Transverse colon (tissue), 4 donors: ENCODE measurements at places on chromosomes 4 and X. TPM values are rescaled to one million over a fixed set of nuclear protein-coding genes. Genes with fewer than 3 reads are reported as not detected.

DNA sequence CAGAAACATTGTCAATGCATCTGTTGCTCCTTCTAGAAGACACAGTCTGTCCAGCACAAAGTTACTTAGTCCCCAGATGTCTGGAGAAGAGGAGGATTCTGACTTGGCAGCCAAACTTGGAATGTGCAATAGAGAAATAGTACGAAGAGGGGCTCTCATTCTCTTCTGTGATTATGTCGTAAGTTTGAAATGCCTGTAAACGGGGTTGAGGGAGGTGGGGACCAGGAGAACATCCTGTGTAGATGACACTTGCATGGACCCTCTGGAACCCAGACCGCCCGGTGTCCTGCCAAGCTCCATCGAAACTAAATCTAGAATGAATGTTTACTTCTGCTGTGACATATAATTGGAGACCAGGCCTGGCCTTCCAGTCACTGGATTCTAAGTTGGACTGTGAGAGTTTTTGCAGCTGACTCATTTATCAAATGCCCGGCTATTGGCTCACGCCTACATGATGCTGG, 45.0 kb upstream of the MSANTD1 start:
- H3K27ac ChIP-seq, result peak overlapping the region; percentile 69
- DNase-seq, result peak; percentile 41
- no peaks in the 10 kb centered on the region for H3K27me3 ChIP-seq
- H3K4me3 ChIP-seq, result no peak overlapping the region
- H3K36me3 ChIP-seq, result peaks cover 22% of the 10 kb centered on the region

- no peak overlapping the region for H3K27ac ChIP-seq
- no peak for DNase-seq
- H3K4me1 ChIP-seq, result no peaks in the 10 kb centered on the region
- H3K27me3 ChIP-seq, result no peaks in the 10 kb centered on the region
These were observed 28.2 kb upstream of the TLR2 start for GRCh38 chr4:153655928-153656327.

DNA sequence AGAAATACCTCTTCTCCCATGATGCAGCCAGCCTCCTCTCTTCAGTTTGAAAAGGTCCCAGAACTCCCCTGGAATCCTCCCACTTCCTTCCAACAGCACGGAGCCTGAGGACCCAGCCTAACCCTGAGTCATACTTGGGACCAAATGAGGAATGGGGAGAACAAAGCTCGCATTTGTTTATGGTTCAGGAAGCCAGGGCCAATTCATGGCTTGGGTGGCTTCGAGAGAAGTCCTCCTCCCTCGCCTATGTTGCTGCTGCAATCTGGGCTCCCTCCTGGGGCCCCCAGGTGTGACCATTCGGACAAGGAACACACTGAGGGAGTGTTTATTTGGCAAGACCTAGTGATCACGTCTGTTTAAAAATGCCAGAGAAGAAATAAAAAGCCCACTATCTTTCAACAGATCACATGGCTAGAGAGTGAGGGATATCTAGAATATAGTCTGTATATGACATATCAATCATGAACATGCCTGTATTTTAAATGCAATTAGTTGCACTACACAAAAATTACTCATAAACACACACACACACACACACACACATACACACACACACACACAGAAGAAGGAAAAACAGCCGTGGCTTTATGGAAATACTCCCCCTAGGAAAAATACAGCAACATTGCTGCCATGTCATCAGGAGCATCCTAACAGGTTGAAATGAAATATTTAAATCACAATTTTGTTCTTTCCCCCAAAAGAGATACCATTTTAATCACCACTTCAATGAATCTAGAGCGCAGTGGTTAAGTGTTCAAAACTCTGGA, 155.7 kb upstream of the MAP3K15 start:
- peak overlapping the region; percentile 74 for H3K27ac ChIP-seq
- H3K27me3 ChIP-seq, result no peaks in the 10 kb centered on the region
- DNase-seq, result peak; percentile 69
- H3K36me3 ChIP-seq, result no peaks in the 10 kb centered on the region

GRCh38 chr4:100317032-100317864, 127.0 kb upstream of the DDIT4L start:
- no peak for DNase-seq
- H3K36me3 ChIP-seq, result no peaks in the 10 kb centered on the region
- no peak overlapping the region for H3K27ac ChIP-seq
- no peaks in the 10 kb centered on the region for H3K4me1 ChIP-seq
- H3K4me3 ChIP-seq, result no peak overlapping the region

GRCh38 chrX:114058988-114059418, 524.9 kb upstream of the HTR2C start:
- no peaks in the 10 kb centered on the region for H3K36me3 ChIP-seq
- no peaks in the 10 kb centered on the region for H3K27me3 ChIP-seq
- DNase-seq, result peak; percentile 53
- H3K27ac ChIP-seq, result peak overlapping the region; percentile 51
- no peaks in the 10 kb centered on the region for H3K4me1 ChIP-seq
- H3K4me3 ChIP-seq, result no peak overlapping the region

Gene CSN1S1
- total RNA-seq, result not detected

DNA sequence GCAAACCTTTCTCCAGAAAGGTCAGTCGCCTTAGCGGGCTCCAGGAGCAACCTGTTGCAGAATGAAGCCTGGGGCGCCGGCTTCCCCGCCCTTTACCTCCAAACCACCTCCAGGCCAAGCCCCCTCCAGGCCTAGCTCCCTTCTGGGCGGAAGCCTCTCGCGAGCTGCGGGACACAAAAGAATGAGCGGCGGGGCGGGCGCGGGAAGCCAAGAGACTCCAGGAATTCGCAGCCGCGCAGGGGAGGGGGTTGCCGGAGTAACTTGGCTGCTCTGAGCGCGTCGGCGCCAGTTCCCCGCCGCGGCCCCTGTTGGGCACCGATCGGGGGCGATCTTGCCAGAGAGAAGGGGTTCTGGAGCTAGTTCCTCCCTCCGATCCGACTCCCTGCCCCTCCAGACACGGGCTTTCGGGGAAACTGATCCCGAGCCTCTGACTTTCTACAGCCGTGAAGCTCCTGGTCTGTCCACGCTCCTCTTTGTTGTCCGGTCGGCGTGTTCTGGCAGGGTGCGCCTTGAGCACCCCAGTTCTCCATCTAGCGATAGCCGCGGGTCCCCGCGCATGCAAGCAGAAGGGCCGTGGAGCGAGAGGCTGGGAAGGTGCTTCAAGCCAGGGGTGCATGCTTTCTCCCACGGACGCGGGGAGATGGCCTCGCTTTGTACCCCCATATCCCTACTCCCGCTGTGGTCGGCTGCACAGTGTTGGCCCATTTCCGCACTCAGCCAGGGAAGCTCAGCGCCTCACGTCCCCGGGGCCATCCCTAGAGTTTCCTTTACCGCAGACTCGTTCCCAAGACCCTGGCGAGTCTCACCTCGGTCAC, 1.2 kb downstream of the PROM1 start:
- peak overlapping the region; percentile 69 for H3K27ac ChIP-seq
- peak overlapping the region; percentile 46 for H3K4me3 ChIP-seq
- peaks cover 49% of the 10 kb centered on the region for H3K27me3 ChIP-seq
- H3K4me1 ChIP-seq, result peaks cover 18% of the 10 kb centered on the region
- no peaks in the 10 kb centered on the region for H3K36me3 ChIP-seq

DNA sequence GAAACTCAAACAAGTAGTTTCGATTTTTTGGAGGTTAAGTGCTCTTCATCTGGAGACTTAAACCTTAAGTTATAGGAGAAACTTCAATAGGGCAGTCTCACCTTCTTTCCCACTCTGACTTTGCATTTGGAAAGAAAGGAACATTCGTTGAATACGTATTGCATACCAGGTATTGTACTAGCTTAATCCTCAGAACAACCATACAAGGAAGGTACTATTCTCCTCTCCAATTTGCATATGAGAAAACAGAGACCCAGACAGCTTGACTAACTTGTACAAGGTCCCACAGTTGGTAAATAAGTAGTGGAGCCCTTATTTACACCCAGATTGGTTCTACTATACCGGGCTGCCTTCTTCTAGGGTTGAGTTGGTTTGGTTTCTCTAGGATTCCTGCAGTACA, 32.6 kb downstream of the AMOT start:
- H3K4me3 ChIP-seq, result no peak overlapping the region
- H3K4me1 ChIP-seq, result no peaks in the 10 kb centered on the region
- no peaks in the 10 kb centered on the region for H3K27me3 ChIP-seq
- H3K27ac ChIP-seq, result no peak overlapping the region
- no peaks in the 10 kb centered on the region for H3K36me3 ChIP-seq
- DNase-seq, result no peak

DNA sequence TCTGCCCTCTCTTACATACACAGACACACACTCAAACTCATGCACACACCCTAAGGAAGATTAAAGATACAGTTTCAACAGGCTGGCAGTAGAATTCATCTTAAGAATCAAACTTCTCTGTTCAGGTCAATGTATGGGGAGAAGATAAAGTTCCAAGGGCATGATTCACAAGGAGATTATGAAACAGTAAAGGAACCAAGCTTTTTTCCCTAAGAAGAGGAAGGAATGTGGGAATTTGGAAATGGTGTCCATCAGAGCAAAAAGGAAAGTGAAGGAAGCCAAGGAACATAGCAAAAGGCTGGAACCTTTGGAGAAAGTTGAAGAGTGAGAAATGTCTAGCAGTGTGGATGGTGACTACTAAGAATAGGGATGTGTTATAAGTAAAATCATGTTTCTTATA, 191.0 kb upstream of the NPY2R start:
- DNase-seq, result no peak
- no peak overlapping the region for H3K27ac ChIP-seq
- no peaks in the 10 kb centered on the region for H3K27me3 ChIP-seq
- no peaks in the 10 kb centered on the region for H3K36me3 ChIP-seq
- no peak overlapping the region for H3K4me3 ChIP-seq

GRCh38 chr4:162839814-162840213, 326.9 kb downstream of the NAF1 start:
- H3K4me1 ChIP-seq, result peaks cover 14% of the 10 kb centered on the region
- H3K4me3 ChIP-seq, result no peak overlapping the region
- H3K36me3 ChIP-seq, result no peaks in the 10 kb centered on the region
- H3K27ac ChIP-seq, result no peak overlapping the region

Gene PASD1
- total RNA-seq, result not detected
